ENCODE measurements at places on chromosomes 7 and 10. TPM values are rescaled to one million over a fixed set of nuclear protein-coding genes. Genes with fewer than 3 reads are reported as not detected.

DNA sequence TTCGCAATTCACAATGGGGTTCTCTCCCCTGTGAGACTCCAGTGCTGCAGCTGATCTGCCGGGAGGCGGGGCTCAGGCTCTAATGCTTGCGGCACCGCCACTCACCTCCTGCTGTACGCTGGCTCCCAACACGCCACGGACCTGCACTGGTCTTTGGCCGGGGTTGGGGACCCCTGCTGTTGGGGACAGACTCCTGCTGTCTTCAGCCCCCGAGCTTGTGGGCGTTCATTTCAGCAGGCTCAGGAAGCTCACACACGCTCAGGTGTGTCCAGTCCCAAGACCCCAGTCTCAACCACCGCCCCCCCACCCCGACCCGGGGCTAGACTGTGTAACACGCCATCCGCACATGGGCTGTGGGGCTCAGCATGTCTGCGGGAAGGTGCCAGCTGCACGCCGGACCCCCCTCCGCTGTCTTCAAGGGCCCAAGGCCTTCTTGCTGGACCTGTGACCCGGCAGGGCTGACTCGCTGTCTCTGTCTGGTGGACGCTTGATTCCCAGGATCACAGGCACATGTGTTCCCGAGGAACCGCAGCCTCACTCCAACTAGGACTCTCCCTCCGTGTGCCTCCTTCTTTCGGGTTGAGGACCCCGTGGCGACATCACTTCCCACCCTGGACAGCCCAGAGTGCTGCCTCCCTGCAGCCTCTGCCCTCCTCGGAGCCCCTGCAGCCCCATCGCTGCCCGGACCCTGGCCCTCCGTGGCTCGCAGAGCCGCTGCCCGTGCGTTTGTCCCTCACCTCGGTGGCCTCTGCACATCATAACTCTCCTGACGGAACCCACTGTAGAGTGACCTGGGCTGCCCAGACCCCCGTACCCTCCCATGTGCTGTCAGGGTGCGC, 106.4 kb downstream of the DNAJB6 start:
- no peak for DNase-seq

DNA sequence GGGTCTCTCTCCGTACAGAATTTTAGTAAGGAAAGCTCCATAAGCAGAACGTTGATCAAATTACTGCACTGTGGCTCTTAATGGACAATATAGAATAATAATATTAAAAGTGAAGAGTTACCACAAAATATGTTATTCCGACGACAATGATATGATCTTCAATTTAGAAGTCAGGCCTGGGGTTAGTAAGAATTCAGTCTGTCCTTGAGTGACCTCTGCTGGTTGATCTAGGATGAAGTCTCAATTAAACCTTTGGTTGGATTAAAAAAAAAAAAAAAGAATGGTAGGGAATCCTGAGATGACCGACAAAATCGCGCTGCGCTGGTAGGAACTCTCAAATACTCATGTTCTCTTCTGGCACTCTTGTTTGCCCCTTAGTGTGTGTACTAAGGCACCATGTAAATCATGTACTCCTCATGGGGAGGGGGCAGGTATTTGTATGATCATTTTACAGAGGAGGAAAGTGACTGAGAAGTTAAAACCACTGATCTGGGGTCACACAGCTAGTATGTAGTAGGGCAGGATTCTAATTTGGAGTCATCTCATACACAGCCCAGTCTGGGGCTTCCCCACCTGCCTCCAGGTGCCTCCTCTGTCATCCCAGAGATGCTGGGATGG, 161.3 kb upstream of the NPVF start:
- peak; percentile 9 for DNase-seq

DNA sequence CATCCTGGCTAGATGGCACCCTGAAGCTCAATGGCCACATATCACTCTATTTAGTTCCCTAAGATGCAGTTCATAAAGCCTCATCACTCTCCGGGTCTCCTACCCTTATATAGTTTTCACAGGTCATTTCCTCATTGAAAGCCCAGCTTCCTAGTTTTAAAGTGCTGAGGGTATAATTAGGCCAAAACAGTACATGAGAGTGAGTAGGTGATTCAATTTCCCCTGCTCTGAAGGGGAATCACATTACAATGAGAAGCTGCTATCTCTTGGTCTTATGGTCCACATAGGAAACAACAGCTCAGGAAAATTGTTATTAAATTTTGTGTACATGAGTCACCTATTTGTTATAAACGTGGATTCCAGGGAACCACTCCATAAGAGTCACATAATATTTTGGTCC, 162.0 kb downstream of the SEMA3E start:
- DNase-seq: no peak

DNA sequence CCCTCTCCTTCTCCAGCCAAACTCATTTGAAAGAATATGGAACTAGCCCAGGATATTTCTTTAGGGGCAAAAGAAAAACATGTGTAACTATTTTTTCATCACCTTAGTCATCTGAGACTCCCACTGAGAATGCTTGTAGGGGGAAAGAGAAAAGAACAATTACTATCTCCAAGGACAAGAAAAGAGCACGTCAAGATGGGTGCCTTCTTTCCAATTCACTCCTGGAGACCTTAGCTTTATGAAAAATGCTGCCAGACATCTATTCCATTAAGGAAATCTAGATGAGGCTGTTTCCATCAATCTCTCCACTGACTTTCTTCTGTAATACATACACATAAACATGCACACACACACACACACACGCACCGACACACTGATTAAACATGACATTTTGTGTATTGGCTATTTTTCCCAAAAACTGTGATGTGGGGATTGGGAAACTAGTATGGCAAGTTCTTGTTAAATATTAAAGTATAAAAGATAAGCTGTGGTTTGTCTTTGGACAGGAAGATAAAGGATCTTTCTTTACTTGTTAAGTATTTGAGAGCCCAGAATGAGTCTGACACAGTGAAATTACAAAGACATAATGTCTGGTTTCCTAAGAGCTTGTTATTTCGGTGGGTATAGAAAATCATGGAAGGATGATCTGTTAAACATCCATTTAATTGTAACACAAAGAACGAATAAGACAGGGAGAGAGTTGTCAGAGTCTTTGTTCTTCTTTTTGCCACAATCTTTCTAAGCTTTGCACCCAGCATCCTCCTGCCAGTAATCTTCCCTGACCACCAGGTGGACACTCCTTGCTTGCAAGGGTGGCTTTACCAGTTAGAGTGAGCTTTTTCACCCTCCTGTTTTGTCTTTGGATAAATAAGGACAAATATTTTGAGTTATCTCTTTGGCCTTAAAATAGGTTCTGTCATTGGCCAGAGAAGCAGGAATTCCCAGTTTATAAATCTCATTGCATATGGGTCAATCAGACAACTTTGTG, 177.3 kb upstream of the TMEM72 start:
- DNase-seq: no peak

- peak; percentile 18 for DNase-seq
Measured at GRCh38 chr7:131557652-131558385, 1.4 kb upstream of the PODXL start.

FKBP9 gene
- polyA plus RNA-seq: 0.59 TPM

LRRN3 gene
- polyA plus RNA-seq: 0.19 TPM

DNA sequence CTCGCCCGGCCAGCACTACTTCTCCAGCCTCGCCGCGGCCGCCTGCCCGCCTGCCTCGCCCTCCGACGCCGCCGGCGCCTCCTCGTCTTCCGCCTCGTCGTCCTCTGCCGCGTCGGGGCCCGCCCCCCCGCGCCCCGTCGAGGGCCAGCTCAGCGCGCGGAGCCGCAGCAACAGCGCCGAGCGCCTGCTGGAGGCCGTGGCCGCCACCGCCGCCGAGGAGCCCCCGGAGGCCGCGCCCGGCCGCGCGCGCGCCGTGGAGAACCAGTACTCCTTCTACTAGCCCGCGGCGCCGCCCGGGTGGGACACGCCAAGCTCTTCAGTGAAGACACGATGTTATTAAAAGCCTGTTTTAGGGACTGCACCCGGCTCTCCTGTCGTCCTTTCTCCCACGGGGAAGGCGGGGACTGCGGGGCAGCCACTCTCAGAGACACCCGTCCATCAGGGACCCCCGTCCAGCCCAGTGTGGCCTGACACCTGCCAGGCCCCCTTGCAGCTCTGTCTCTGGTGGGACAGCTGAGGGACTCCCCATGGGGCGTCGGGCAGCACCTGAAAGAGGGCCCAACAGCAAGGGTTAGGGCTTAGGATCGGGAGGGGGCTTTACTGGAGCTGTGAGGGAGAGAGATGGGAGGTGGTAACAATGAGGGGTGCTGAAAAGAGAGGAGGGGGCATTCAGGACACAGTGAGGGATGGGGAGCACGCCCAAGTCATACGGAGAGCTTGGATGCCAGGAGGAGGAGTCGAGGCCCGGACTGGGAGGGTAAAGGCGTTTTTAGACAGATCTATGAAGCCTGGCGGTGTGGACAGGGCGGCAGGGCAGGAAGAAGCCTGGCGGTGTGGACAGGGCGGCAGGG, 34.7 kb downstream of the SPDYE6 start:
- DNase-seq: peak; percentile 47

TAS2R41 gene
- not detected for polyA plus RNA-seq

GRCh38 chr7:80748363-80749042, 110.1 kb downstream of the CD36 start:
- DNase-seq: no peak

DNA sequence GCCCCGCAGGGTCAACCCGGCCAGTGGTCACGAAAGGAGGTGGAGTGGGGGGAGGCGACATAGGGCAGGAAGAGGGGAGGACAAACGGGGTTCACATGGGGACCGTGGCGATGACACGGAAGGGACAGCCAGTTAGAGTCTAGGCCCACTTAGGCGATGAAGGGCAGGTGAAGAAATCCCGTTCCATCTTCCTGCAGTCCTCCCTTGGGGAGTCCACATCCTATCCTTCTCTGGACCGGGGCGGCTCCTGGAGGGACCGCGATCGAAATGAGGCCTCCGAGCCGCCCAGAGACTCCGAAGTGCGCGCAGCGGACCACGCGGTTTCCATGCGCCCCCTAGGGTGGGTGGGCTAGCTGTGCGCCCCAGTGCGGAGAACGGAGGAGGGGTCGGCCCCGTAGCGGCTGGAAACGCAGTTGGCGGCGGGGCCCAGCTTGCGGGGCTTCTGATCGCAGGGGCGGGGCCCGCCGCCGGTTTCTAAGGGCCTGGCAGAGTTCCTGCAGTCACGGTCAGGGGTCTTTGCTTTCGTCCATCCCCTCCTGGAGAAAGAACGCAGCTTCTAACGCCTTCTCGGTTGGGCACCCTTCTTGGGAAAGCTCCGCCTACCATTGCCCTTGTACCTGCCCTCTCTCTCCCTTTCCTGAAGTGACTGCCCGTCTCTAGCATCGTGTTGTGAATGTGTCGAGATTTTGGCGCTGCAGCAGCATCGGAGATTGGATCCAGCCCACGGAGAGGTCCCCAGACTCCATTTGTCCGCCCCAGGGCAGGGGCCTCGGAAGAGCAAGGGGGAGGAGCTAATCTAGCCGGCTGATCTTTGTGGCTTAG, 17.9 kb upstream of the TMEM225B start:
- peak; percentile 62 for DNase-seq

DNA sequence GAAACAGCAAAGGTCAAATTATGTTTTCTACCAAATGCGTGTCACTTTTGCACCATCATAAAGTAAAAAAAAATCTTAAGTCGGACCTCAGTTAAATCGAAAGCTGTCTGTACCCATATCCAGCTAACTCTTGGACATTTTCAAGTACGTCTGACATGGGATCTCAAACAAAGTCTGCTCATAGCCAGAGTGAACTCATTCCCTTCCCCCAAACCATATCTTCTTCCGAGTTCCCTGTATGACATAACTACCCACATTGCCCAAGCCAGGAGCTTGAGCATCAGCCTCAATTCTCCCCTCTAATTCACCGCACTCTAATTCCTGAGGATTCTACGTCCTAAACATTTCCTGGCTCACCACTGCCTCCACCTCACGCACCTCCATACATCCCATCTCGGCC, 44.8 kb upstream of the TARP start:
- DNase-seq: no peak

GRCh38 chr10:46046261-46046660, at the start of gene MSMB:
MSMB (minus strand) TSS chr10:46046269; CDS start chr10:46046237, 32 bp downstream.
- DNase-seq: no peak

FGL2 gene
- 0.95 TPM for polyA plus RNA-seq

DNA sequence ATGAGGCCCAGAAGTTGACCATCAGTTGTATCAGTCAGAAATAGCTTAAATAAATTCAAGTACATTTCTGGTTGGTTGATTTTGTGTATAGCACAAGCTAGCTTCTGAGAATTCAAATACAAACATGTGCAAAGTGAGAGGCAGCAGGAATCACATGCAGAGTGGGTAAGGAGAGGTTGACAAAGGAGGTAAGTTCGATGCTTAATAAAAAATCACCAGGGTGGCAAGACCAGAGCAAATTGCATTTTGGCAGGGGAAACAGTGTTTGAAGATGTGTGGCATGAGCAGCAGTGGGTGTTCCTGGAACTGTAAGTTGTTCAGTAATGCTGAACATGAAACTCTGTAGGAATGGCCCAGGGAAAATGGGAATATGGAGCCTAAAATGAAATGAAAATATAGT, 52.6 kb downstream of the GNAI1 start:
- DNase-seq: no peak

TAS2R3 gene
- polyA plus RNA-seq: not detected

LLCFC1 gene
- polyA plus RNA-seq: not detected

DNA sequence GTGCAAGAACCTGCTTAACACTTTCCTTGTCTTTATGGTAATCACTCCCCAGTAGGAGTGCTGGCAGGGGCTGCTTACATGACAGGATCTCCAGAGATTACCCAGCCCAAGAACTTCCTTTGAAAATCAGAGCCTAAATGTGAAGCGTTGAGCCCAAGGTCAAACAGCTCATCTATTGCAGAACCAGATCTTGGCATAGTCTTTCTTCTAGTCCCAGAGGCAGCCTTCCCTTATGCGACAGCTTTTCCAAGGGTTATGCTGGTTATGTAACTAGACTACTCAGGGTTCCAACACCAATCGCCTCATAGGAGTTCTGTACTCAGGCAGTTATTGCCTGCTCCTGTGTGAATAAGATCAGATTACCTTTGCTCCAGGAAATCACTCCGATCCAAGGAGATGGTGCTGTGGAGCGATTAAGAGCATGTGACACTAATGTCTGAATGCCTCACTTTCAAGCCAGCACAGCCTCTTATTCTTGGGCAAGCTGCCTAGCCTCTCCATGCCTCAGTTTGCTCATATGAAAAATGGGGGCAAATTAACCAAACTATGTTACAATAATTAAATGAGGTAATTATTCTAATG, 8.4 kb upstream of the LGI1 start:
- no peak for DNase-seq

DNA sequence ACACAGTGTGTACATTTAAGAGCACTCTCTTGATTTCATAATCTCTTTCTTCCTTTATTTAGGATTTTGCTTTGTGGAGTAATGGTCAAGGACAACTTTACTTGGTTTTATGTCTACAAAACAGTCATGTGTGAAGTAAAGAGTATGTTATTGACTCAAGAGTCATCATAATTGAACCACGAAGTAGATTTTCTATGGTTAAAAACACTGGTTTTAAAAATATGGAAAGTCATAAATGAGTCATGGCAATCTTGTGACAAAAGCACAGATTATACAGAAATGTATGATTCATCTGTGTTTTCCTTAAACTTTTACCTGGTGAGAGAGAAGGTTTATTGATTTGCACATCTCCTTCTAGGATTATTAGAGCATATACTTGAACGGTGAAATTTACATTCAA, 969.7 kb downstream of the GATA3 start:
- DNase-seq: no peak

REEP3 gene
- polyA plus RNA-seq: 3.7 TPM

CPEB3 gene
- 1.6 TPM for polyA plus RNA-seq

ANKRD22 gene
- polyA plus RNA-seq: 0.09 TPM

PRSS37 gene
- polyA plus RNA-seq: not detected

Measured in B cell (primary cell).